ENCODE measurements at places on chromosomes 4 and X.

DNA sequence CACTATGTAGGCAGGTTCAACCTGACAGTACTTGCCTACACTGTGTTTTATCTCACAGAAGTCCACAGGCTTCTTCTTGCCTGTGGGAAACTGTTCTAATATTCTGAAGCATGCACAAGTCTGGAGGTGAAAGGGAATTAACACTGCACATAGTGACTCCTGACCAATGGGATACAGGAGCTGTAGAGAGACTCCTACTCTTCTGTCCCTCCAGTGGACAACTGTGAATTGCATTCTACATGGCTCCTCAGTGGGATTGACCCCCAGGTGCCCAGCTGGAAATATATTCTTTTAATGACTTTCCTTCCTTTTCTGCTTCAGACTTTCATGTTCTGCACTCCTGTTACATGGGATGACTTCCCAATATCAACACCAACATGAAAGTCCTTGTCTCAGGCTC, 8.2 kb upstream of the YIPF6 start:
- no peak for DNase-seq

DNA sequence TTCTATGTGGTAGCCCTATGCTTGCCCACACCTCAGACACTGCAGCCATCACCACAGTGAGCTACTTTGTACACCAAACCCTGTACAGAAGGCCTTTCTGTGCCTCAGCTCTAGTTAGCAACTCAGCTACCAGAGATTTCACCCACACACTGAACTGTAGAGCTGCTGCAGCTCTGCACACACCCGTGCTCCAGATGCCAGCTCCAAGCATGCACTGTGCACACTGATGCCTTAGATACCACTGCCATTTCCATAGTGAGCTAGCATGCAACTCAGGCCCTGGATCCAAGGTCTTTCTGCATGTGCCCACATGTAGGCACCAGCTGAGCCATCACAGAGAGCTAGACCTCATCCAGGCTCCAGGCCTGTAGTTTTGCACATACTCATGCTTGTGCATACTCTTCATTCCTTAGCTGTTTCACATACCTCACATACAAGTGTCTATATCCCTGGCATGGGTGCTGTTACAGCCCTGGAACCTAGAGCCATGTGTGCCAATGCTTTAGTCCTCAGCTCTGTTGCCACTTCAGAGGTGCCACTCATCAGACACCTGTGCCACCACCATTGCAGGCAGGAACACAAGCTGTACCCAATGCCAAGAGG, 423.5 kb upstream of the NDST3 start:
- DNase-seq = no peak

GRCh38 chrX:3299636-3300035, 46.8 kb downstream of the MXRA5 start:
- DNase-seq = no peak

DNA sequence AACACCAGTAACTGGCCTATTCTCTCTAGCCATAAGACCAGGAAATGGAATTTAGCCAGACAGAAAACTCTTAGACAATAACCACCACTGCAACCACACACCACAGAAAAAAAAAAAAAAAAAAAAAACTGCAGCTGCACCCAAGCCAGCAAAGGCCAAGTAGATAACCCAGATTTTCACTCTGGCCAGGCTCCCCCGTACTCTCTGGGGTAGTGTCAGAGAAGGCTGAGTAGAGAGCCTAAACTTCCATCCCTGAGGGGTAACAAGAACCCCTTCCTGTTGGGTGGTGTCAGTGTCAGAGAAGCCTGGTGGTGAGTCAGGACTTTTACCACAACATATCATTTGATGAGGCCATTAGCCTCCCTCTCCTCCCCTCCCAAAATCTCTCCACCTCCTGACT, 5.6 kb upstream of the DLG3 start:
- peak; percentile 21 for DNase-seq

DNA sequence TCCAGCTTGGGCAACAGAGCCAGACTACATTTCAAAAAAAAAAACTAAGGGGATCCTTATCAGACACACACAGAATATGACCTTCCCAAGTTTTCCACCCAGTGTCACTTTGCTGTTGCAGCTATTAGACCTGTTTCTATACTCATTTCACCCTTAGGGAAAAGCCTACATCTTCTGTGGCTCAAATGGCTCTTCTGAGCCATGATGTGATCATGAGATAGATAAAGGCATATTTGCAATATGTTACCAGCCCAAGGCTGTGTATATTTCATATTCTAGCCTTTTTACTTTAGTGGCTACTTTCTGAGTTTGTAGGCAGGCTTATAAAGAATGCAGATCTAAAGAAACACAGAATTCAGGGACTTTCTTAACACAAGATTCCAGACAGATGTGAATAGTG, 19.3 kb downstream of the RS1 start:
- no peak for DNase-seq

- DNase-seq = no peak
Observed at GRCh38 chrX:140099221-140099620, 133.9 kb upstream of the CXorf66 start.

GRCh38 chrX:77446908-77447652, at the start of gene FGF16:
Gene FGF16, plus strand, starts transcription at chrX:77447389. Its CDS starts 286 bp downstream, at chrX:77447675.
- peak; percentile 9 for DNase-seq

- DNase-seq = no peak
Observed at GRCh38 chrX:69216446-69216845, 51.2 kb upstream of the PJA1 start.

GRCh38 chrX:152926923-152927322, 29.1 kb downstream of the ZNF185 start:
- DNase-seq = no peak

- DNase-seq = no peak
Observed at GRCh38 chr4:85986266-85986665, 373.6 kb downstream of the MAPK10 start.

DNA sequence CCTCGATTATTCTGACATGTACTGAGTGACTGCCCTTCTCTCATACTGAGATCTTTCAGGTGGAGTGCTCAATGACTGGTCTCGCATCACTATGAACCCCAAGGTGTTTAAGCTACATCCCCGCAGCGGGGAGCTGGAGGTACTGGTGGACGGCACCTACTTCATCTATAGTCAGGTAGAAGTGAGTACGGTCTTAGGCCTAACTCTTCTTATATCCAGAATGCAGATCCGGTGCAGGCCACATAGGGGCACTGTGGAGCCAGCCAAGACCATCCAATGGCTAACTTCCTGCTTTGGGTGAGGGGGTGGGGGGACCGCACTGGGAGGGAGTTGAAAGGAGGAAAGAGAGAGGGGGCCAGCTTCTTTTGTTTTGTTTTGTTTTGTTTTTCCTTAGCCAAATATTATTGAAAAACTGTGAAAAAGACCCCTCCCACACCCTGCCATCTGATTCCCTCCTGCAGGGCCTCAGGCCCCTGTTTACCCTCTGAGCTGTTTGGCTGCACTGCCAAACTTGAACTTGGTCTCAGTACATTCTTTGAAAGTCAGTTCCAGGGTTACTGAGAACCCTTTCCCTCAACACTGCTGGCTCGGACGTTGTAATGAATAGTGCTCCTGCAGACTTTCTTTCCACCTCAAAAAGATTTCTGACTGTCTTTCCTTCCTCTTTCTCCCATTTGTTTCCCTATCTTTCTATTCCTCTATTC, 16.2 kb downstream of the AWAT2 start:
- DNase-seq = no peak

GRCh38 chr4:7733201-7733600, 206.5 kb downstream of the AFAP1 start:
- DNase-seq = no peak

DNA sequence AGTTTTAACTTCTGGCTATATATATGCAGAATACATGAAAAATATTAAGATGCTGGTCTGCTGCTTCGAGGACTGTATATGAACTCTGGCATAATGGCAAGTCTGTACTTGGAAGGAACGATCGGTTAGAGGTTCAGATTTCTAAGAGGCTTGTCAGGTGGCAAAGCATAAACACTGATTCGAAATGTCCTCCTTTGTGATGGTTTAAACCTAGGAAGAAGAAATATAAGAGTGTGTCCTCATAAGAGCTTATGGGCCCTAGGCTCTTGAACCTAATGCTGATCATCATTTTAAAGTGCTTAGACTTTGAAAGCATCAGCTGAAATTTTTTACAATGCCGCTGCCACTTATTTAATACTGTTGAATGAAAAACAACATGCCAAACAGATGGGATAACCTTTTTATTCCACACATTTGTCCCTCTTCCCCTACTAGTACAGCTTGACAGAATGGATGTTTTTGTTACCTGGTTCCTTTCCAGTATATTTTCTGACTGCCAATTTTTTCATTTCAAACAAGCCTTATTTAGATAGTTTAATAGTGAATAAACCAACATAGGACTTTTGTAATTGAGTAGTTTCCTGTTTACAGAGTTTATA, 8.8 kb downstream of the SPRY1 start:
- DNase-seq = no peak

GRCh38 chr4:76489686-76490161, 54.7 kb downstream of the SHROOM3 start:
- DNase-seq = no peak

GRCh38 chr4:90292438-90292837, 165.2 kb downstream of the CCSER1 start:
- no peak for DNase-seq

All from natural killer cell (primary cell).